HEK293T (cell line): ENCODE measurements at places on chromosomes 2 and 18.

GRCh38 chr2:604385-604784 lies 72.8 kb downstream of the TMEM18 start:
- no peak for DNase-seq

DNA sequence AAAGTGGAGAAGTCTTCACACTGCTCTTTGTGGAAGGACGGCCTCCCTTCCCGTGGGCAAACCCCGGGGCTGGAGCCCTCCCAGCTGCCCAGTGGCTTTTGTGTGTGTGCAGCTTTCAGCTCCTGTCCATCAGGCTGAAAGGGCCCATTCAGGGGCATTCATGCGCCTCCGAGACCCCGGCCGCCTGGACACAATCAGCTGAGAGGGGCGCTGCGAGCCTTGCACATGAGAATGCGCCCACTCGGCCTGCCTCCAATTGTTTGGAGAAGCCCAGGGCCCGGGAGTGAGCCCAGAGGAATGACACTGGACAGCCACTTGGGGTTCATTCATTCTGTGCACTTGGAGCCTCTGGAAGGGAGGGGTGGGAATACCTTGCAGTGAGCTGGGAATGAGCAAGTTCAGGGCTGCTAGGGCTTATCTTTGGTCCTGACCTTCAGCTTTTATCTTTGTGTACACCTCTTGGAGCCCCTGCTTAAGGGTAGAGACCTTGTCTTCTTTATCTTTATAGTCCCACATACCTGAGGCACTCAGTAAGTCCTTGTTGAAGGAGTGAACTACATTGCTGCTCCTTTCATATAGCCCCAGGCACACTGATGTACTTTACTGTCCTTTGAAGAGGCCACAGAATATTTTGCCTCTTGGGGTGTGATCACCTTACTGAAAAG lies 56.5 kb downstream of the TCF7L1 start:
- DNase-seq, result no peak

GRCh38 chr2:82893190-82893589 lies 1565.9 kb downstream of the SUCLG1 start:
- no peak for DNase-seq

- DNase-seq, result no peak
These were observed 46.0 kb upstream of the STON1 start for GRCh38 chr2:48483916-48484315.

GRCh38 chr2:97663626-97663961 lies 250 bp downstream of the ACTR1B start:
- no peak for DNase-seq

DNA sequence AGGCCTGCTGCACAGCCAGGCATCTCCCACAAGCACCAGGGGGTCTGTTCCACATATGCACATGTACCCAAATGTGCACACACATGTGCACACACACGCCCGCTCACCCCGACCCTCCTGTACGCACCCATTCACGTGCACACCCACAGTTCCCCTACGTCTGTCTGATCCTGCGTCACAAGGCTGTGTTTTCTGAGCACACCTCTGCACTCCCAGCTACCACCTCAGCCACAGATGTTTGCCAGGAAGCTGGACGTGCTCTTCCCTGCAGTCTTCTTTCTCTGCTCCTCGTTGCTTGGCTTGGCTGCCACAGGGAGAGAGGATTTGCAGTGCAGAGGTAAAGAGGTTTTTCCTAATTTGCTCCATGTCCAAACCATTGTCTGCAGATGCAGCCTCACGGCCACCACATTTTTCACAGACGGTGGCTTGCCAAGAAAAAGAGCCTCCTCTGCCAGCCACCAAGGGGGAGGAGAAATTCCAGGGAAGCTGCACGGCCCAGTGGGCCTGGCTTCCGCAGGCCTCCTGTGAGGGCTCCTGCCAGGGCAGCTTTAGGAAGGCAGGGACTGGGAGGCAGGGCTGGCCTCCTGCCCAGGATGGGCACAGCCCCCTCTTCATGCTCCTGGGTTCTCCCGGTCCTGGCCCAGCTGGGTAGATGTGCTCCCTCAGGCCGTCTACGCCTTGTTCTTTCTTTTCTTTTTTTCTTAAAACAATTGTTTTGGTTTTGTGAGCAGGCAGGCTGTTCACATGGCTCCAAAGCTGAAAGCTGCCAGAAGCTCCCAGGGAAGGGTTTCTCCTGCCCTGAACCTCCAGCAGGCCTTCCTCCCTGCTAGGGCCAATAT lies 29.3 kb upstream of the HS6ST1 start:
- DNase-seq, result no peak

DNA sequence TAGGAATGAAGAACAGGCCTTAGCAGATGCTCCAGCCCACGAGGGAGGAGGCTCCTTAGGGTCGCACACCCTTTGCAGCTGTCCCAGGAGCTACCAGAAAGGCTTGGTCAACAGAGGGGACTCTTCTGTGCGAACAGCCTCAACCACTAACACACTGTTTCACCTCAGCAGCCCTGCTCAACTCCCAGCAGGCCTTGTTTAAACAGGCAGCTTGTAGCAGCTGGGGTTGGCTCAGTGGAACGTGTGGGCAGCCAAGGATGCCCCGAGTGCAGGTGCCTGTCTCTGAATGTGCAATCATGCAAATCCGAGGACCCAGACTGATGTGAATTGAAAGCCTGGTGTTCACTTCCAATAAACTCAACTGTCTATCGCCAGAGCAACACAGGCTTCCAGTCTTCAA lies 88.7 kb upstream of the CXCR4 start:
- DNase-seq, result no peak

DNA sequence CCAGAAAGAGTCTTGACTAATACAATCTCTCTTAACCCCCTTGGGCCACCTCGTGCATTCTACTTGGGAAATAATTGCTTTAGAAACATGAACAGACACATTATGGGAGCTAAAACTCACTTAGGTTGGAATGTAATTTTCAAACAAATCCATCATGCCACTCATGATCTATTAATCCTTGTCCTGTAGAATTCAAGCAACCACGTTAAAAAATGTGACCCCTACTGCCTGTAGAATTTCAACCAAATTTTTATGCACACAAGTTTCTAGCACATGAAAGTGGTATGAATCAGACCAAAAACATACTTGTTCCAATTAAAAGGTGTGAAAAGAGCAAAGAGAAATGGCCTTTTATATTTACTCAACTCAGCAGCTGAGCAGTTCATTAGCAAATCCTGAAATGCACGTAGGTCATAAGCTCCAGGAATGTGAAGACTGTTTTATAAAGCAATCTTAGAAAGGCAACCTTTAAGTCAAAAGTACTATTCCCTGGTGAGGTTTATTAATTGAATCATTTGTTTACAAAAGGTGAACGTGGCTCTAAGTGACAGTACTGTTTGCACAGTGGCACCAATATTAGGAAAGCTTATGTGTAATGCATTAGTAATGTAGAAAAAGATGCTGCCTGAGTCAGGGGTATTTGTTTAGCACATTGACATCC lies 459.4 kb upstream of the UBE2E3 start:
- DNase-seq, result no peak

GRCh38 chr2:129170570-129170969 lies 808.9 kb upstream of the RAB6C start:
- no peak for DNase-seq

DNA sequence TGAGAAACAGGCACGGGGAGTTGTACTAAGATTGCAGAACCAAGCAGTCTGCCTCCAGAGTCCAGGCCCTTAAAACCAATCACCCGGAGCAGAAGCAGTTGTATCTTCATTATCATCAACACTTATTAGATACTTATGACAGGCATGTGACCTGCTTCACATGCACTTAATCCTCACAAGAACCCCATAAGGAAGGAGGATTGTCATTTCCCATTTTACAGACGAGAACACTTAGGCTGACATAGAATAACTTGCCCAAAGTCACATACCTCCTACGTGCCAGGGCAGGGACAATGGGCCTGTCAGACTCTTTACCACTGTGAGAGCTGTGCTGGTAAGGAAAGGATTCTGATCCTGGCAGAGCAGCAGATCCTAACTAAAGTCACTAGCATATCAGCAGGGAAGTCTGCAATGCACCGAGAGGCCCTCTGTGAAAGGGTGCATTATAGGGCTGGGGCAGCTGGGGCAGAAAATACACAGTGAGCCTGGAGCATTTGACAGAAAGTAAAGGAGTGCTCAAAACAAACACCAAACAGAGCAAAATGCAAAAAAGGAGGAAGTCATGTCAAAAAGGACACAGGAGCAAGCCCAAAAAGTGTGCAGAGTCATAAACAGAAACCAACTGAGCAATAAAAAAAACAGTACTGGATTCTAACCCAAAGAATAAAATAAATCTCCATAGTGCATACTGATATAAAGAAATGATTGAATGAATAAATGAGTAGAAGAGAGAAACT lies 55.9 kb upstream of the SP3 start:
- no peak for DNase-seq

- no peak for DNase-seq
These were observed 5.3 kb downstream of the CALCRL start for GRCh38 chr2:187442778-187443177.

DNA sequence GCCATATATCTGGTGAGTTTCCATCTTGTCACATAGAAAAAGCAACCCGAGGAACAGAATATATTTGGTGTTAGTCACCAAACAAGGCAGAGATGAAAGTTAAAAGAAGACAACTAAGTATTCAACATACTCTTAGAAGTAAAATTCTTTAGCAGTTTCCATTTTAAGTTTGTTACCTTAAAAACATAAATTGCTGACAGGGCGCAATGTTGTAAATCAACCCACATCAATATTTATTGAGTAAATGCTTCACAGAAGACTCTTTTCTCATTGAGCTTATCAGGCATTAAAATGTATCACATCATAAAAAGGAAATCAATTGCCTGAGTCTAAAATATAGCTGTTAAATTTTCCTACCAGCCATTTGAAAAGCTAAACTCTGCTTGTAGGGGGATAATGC lies 603.0 kb downstream of the FBXO15 start:
- no peak for DNase-seq

DNA sequence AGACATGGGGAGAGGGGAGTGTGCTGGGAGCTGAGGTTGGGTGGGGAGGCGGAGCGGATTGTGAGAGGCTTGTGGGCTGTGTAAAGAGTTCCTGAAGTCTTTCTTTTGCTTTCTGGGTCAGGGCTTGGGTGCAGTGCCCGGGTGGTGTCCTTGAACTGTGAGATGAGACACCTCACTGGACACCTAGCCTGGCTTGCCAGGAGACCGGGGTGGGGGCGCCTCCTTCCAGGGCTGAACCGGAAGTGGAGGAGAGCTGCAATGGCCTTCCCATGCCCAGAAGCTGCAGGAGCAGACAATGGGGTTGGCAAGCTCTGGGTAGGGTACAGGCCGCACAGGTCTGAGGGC lies 4.3 kb downstream of the TMEM37 start:
- DNase-seq, result no peak

- DNase-seq, result no peak
These were observed 80.8 kb upstream of the CERS6 start for GRCh38 chr2:168375195-168375798.
